ENCODE measurements at places on chromosomes 6 and 20. TPM values are rescaled to one million over a fixed set of nuclear protein-coding genes. Genes with fewer than 3 reads are reported as not detected.

The ETV7 gene
- total RNA-seq, result 4.8 TPM

DNA sequence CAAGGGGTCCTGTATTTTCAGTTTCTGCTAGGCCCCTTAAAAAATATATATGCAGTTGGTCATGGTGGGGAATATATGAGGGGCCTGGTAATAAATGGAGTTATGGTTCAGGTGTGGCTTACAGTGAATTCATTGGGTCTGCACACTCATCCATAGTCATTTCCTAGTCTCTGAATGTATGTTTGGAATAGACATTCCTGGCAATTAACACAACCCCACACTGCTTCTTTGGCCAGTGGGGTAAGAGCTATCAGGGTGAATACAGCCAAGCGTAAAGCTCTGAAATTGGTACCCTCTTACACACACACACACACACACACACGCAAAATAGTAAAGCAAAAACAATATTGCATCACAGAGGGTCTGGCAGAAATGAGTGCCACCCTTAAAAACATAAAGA is 56.5 kb downstream of the QRSL1 start:
- DNase-seq, result no peak

The OR2B6 gene
- total RNA-seq, result not detected

GRCh38 chr20:19048995-19049501 is 163.4 kb upstream of the SLC24A3 start:
- DNase-seq, result no peak

- no peak for DNase-seq
Measured at GRCh38 chr6:75210885-75211739, 5.3 kb upstream of the COL12A1 start.

- no peak for DNase-seq
Measured at GRCh38 chr6:105400501-105400900, 2.4 kb downstream of the PREP start.

Data from tibial nerve (tissue), 4 donors.